ENCODE measurements at places on chromosomes 3 and 15. TPM values are rescaled to one million over a fixed set of nuclear protein-coding genes. Genes with fewer than 3 reads are reported as not detected.

GRCh38 chr3:126545544-126545943 lies 13.2 kb downstream of the C3orf22 start:
- peak; percentile 17 for DNase-seq

GRCh38 chr15:40266828-40267304 lies 16.0 kb downstream of the ANKRD63 start:
- DNase-seq: peak; percentile 57

DNA sequence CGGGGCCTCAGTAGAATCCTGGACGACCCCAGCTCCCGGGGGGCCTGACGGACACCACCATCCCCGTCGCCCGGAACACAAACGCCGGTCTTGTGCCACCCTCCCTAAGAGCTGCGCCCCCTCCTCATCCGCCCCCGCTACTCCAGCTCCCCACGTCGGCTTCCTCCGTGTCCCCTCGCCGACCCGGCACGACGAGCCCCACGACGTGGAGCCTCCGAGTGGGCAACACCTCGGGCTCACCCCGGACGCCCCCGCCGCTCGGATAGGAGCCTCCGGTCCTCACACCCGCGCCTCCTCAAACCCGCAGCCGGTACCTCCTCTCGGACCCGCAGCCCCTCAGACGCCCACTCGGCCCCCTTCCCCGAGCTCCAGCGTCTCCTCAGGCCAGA lies 525 bp downstream of the NPTN start:
- peak; percentile 26 for DNase-seq

- DNase-seq: no peak
These were observed 54.9 kb upstream of the SNRK start for GRCh38 chr3:43231276-43232000.

GRCh38 chr3:55191911-55192775 lies 264.3 kb upstream of the LRTM1 start:
- no peak for DNase-seq

DNA sequence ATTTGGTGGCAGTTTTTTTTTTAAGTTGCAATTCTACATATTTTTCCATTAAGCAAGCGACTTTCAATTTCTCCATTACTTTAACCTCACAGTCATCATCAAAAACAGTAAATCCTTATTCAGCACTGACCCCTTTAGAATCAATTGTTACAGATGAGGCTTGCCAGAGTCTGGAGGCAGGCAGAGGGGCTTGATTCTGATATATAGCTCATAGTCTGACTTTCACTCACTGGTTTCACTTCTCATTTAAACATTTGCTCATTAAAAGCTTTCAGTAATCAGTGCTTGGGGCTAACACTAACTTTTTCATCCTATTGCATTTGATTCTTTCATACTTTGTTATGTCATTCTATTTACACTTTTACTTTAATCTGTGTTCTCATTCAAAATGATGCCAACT lies 88.4 kb downstream of the PYDC2 start:
- no peak for DNase-seq

DNA sequence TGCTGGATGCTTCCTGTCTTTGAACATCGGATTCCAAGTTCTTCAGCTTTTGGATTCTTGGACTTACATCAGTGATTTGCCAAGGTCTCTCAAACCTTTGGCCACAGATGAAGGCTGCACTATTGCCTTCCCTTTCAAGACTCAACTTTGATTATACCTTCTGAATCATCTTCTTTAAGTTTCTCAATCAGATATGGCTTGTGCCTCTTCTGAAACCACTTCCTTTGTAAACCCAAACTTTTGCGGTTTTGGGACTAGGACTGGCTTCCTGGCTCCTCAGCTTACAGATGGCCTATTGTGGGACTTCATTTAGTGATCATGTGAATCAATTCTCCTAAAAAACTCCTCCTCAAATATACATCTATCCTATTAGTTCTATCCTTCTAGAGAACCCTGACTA lies 47.1 kb upstream of the CADPS start:
- no peak for DNase-seq

GRCh38 chr3:101138817-101139216 lies 145.6 kb upstream of the ABI3BP start:
- DNase-seq: no peak

DNA sequence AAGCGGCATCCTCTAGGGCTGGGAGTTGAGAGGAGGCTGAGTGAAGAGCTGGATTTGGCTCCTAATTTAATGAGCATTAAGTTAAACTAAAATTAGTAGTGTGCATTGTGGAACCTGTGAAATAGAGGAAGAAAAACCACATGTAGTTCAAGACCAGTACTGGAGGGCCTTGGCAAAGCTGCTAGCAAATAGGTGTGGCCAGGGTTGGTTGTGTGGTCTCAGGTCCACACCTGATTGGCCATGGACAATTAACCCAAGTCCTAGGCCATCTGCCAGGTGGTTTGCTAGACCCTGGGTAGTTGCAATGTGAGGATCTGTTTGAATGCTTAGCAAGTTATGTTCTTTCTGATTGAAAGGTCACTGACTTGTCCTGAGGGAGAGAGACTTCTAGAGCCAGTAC lies 275.5 kb downstream of the PDCD6IP start:
- DNase-seq: no peak

DNA sequence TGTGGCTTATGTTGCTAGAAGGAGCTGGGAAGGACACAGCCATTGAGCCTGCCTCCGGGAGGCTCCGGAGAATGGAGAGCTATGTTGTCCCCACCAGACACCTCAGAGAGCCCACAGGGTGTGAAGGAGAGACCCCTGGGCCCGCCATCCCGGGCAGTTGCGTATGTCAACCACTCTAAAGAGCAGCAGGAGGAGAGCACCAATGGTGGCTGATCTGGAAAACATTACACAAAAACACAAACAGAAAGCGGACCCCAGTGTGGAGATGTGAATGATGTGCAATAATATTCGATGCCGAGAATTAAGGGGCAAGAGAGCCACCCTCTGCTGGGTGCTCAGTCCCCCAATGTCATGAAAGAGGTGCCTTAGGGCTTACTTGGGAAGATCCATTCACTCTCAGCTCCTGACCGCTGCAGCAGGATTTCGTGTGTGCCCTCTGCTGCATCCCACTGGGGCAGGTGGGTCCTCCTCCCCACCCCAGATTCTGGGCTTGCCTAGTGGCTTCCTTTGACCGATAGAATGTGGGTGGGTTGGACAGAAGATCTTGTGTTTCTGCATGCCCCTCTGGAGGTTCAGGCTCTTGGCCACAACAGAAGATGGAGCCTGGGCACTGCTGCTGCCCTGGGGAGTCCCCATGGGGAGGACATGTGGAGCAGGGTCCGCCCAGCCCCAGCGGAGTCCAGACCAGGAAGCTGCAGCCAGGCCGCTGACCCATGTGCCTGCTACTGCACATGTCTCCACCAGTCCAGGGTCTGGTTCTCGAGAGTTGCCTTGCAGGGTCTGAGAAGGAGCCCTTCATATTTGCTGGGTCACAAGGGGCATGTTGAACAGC lies 245.3 kb downstream of the OCA2 start:
- DNase-seq: peak; percentile 9

- no peak for DNase-seq
These were observed 67.6 kb downstream of the NBEAL2 start for GRCh38 chr3:47047069-47047468.

- peak; percentile 17 for DNase-seq
These were observed 34.8 kb downstream of the CAPN3 start for GRCh38 chr15:42394106-42394505.

GRCh38 chr3:11521167-11521566 lies 122.5 kb downstream of the VGLL4 start:
- no peak for DNase-seq

GRCh38 chr15:71290002-71290401 lies 174.7 kb downstream of the THSD4 start:
- no peak for DNase-seq

GRCh38 chr3:152413240-152413639 lies 144.5 kb downstream of the MBNL1 start:
- DNase-seq: no peak

- no peak for DNase-seq
These were observed 1.0 kb downstream of the SEMA3B start for GRCh38 chr3:50269977-50270413.

DNA sequence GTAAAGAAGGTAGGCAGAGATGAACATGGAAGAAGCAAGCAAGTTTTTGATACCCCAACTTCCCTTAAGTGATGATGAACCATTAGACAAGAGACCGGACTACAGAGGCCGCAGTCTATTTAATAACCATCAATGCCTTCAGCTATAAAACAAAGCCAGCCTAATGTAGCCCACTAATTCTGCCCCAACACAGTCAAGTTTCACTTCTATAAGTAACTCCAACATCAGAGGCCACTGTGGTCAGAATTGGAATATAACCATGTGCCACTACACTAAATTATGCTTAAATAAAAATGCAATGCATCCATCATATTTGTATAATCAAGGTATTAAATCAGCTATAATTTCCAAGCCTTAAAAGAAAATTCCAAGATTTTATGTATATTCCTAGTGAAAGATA lies 234.7 kb downstream of the FOXP1 start:
- DNase-seq: no peak

DNA sequence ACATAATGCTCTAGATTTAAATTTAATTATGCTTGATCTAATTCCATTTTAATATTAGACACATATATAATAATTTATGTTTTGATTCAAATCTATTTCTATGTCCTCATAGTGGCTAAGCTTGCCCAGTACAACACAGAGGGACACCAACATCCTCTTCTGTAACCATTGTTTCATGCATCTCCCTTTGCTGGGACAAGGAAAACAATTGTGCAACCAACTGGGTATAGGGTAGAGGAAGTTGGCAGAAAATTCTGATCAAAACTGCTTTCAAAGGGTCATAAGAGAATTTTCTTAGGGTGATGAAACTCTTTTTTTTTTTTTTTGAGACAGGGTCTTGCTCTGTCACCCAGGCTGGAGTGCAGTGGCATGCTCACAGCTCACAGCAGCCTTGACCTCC lies 121.4 kb upstream of the SGO1 start:
- no peak for DNase-seq

- peak; percentile 91 for DNase-seq
These were observed 51.6 kb upstream of the LCTL start for GRCh38 chr15:66617137-66618090.

- no peak for DNase-seq
These were observed 23.6 kb downstream of the ANXA2 start for GRCh38 chr15:60374209-60374608.

DNA sequence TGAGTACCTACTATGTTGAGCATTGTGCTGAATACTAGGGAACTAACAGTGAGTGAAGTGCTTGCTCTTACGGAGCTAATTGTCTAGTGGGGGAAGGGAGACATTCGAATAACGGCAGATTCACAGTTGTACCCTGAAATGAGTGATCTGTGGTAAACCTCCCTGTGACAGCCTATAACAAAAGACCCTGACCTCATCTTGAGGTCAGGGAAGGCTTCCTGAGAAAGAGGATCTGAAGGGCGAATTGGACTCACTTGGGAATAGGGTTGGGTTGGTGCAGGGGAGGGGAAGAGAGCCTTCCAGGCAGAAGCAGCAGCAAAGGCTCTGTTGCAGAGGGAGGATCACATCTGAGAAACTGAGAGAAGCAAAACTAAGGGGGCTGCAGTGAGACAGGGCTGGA lies 13.2 kb downstream of the HPS3 start:
- no peak for DNase-seq

DNA sequence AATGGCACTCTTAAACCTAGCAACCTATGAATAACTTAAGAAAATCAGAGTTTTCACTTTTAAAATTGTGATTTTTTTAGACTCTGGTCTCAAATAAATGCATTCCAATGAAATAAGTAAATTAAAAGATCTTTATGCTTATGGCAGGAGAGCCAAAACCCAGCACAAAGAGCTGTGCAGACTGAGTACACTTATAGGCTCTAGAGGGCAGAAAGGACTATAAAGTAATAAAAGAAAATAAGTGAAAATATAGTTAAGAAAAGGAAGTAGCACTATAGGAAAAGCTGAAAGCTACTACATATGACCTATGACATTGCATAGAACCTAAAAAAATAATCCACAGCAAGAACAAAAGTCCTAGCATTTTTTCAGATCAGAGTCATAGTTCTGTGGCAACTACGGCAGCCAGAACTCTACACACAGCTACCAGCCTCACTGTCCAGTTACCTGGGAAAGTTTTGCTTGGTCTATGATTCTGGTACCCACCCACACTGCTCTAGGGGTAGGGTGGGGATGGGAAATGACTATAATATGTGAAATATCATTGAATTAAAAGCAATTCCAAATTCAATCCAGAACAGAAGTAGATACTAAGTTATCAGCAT lies 30.5 kb downstream of the CLASP2 start:
- no peak for DNase-seq

DNA sequence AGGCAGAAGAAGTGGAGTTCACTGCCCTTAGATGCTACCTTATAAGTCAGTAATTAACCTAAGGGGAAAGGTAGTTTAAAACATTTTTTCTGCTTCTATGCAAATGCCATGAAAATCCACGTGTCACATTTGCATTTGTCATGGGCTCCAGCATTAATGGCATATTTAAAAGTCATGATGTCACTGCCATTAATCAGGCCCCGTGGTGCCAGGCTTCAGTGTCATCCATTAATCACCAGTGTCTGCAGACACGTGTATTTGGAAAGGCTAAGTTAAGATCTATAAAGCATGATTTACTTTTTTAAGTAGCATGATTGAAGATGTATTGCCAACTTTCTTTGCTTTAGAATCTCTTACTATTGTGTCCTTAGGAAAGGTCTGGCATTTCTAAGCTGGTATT lies 857.8 kb downstream of the TUSC7 start:
- DNase-seq: no peak

- no peak for DNase-seq
These were observed 21.4 kb downstream of the FAH start for GRCh38 chr15:80174017-80174746.

GRCh38 chr15:33069161-33069560 lies 125.4 kb downstream of the FMN1 start:
- DNase-seq: no peak

DNA sequence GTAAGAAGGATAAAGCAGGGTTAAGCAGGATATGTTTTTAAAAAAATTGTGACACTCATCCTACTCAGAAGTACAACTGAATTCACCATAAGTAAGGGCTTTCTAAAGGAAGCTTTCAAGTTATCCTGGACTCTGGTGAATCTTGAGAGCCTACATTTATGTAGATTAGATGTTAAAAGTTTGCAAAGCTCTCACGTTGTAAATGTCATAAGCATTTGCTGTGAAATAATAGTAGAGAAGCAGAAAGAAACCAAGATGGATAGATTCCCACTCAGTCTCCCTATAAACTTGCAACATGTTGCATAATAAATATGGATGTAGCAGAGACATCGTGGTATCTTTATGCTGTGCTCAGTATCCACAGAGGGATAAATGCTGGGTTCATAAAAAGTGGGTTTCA lies 77.0 kb downstream of the LRRC3B start:
- DNase-seq: no peak

- no peak for DNase-seq
These were observed 48.4 kb upstream of the CCDC80 start for GRCh38 chr3:112689385-112689784.

Gene EPB42
- not detected for polyA plus RNA-seq

Gene CHRM5
- not detected for polyA plus RNA-seq

Gene DPPA2
- polyA plus RNA-seq: not detected

Gene LEKR1
- 0.44 TPM for polyA plus RNA-seq

Gene MCTP2
- 5.9 TPM for polyA plus RNA-seq

Gene AADACL2
- not detected for polyA plus RNA-seq

Gene MB21D2
- 0.88 TPM for polyA plus RNA-seq

Gene CTXN2
- 0.05 TPM for polyA plus RNA-seq

Gene BSN
- not detected for polyA plus RNA-seq

Gene WDR73
- 15.5 TPM for polyA plus RNA-seq

Gene TMEM207
- polyA plus RNA-seq: not detected

Gene CD200R1
- polyA plus RNA-seq: 0.73 TPM

Gene ARHGEF26
- 3.9 TPM for polyA plus RNA-seq

Gene GOLGA8S
- polyA plus RNA-seq: not detected
